ENCODE measurements at places on chromosomes 1 and 21.

- DNase-seq, result no peak
Observed at GRCh38 chr1:25170439-25170838, 61.9 kb downstream of the SYF2 start.

DNA sequence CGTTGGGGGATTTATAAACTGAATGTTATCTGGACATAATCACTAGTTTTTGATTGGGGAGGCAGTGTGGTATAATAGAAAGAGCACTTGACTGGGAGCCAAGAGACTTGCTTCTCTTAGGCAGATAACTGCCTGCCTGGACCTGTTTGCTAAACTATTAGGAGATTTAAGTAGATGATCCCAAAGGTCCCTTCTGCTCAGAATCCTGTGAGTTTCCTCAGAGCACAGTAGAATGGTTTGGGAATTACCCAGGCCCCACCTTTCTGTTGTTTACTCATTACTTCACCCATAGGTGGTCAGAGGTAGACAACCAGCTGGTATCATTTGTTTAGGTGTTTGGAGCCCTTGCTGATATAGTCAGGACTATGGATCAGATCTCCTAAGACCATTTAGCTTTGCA is 10.3 kb upstream of the PODN start:
- DNase-seq, result no peak

DNA sequence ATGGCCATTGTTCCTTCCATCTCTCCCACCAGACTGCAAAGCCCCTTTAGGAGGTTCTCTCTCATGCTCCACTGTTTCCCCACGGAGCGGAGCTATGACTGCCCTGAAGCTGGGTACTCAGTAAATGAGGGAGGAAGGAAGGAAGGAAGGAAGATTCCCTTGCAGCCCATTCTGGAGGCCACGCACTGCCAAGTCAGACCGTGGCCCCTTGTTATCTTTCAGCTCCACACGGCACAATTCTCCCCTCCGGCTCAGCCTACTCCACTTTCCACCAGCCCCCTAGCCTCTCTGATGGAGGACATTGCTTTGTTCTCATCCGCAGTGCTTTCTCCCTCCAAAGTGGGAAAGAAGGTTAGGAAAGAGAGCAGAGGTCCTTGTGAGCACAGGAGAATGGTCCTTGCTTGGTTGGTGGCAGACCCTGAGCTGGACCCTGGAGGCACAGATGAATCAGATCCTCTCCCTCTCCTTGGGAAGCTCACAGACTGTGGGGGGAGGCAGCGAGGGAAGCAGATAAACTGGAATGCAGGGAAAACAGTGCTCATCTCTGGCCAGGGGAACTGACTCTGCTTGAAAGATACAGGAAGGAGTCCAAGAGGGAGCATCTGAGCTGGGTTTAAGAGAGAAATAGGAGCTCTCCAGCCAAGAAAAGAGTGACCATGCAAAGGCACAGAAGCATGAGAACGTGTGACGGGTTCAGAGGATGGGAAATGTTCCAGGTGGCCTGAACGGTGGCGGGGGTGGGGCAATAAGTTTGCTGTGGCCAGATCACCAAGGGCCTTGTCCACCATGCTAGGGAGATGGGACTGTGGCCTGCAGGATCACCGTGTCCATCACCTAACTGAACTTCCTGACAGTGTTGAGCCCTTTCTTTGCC is 52.6 kb downstream of the GLIS1 start:
- DNase-seq, result no peak

GRCh38 chr1:56137521-56138505 is 441.6 kb downstream of the PLPP3 start:
- no peak for DNase-seq

DNA sequence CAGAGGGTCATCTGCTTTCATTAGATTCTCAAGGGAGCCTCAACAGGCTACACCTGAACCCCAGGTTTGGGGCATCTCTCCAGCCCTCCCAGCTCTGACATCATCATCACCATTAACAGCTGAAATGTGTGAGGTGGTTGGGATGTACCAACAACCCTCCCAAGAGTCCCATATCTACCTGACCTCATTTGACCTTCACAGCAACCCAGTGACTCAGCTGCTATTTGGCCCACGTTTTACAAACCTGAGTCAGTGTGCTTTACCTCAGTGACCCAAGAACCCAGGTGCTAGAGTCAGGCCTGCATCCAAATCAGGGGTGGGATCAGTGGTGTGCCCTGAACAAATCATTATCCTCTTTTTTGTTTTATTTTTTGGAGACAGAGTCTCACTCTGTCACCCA is 53.3 kb upstream of the TINAGL1 start:
- no peak for DNase-seq

DNA sequence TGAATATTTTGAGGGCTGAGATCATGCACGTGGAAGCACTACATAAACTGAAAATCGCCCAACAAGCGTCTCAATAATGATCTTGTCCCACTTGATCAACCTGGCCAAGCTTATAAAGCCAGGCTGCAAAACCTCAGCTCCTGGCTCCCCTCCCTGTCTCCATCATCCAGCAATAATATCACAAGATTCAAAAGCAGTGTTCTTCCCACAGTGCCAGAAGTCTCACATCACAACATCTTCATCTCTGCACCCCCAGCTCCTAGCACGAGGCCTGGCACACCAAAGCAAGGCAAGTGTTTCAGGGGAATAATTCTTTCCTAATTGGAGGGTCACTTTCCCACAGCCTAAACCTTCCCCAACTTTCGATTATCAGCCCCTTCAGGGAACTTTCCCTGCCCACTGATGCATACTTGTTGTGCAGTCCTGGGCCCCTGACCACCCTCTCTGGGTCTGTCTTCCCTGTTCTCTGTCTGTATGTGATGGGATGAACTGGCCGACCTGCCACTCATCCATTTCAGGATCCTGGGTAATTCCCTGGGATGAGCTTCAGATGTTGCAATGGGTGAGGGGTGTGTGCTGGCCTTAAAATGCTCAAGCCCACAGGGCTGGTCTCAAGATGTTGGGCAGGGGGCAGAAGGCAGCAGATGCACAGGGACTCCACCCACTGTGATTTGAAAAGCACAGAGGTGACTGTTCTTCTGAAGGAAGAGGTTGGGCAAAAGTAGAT is 129.0 kb downstream of the DMRTB1 start:
- no peak for DNase-seq

Data from DMS153 (cell line).